Bronchial epithelial cell (primary cell): ENCODE measurements at places on chromosomes 2 and 18.

- DNase-seq: no peak
Observed at GRCh38 chr2:1868683-1869141, 124.4 kb upstream of the PXDN start.

DNA sequence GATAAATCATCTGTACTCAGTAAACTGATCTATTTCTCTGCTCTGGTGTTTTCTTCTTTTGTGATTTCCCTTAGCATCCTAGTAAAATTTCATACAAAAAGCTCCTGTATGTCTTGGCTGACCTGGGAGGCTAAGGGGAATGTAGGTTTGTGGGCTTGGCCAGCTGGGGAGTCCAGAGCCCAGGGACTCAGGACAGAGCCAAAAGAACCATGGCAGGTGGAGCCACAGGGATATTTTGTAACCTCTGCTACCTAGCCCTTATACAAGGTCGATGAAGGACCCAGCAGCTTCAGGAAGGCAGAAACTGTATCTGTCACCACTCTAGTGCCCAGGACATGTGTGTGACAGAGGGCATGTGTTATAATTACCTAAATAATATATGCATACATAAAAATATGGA lies 22.7 kb upstream of the ZCCHC2 start:
- no peak for DNase-seq

GRCh38 chr18:79169958-79170555 lies 100.9 kb downstream of the ATP9B start:
- peak; percentile 29 for DNase-seq

GRCh38 chr18:58823412-58823811 lies 41.3 kb upstream of the ZNF532 start:
- no peak for DNase-seq

DNA sequence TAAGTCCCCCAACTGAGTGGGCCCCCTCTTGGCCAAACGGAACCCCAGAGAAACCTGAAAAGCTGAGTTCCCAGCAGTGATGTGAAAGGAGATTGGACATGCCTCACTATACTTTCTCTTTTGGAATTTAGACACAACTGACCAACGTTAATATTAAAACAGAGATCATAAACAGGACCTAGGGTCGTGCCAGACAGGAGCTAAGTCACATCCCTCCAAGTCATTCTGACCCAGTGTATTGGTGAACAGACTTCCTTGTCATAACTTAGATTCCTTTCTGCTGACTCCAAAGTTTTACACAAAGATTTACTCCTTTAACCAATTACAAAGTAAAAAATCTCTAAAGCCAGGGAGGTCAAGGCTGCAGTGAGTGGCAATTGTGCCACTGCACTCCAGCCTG lies 46.9 kb downstream of the UXS1 start:
- DNase-seq: peak; percentile 52

DNA sequence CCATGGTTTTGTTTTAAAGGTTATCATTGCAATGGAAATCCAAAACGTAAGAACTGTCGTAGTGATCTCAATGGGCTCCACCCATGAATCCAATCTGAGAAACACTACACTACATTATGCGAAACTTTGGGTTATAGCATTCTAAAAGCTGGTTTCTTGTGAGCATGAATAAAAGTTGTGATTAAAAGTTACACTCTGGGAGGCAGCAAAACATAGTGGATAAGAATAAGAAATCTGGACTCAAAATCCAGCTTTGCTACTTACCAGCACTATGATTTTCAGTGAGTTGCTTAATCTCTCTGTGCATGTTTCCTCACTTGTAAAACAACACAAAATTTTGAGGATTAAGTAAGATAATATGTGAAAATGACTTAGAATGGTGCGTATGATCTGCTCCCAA lies 25.7 kb upstream of the THOC1 start:
- no peak for DNase-seq

DNA sequence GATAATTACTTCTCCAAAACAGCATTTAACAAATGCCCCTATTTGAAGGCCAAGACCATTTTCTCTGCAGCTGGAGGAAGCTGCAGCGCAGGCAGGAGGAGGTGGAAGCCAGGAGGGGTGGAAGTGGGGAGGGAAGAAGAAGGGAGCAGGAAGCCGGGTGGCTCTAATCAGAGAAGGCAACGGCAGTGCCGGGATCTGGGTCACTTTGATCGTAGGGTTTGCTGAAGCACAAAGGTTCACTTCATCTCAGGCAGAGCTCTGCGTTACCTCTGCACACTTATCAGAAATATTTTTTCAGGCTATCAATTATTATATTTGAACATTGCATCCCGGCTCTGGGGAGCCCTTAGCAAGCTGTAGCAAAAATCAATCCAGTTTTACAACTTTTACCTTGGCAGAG lies 315.8 kb upstream of the POU3F3 start:
- no peak for DNase-seq

GRCh38 chr2:45466053-45466452 lies 145.0 kb downstream of the SRBD1 start:
- no peak for DNase-seq

- peak; percentile 73 for DNase-seq
Observed at GRCh38 chr18:42183746-42184145, 228.7 kb downstream of the PIK3C3 start.

GRCh38 chr18:13390196-13390595 lies 171.6 kb downstream of the LDLRAD4 start:
- no peak for DNase-seq

DNA sequence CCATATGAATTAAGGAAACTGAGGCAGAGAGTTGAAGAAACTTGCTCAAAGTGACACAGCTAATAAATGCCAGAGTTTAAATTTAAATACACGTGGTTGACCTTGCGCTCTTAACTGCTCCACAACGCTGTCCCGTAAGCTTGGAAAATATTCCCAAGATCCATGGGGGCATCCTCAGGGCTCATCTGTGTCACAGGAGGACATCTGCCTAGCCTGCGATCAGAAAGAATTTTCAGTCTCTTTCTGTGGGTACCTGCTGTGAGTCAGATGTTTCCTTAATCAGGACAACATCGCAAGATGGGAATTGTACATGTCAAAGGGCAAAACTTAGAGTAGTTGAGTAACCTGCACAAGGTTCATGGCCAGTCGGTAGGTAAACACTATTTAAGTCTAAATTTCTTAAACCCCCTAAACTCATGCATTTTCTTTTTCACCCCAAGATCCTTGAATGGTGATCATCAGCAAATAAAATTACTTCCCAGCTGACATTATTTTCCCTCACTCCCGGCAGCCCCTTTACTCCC lies 1.4 kb downstream of the CMPK2 start:
- DNase-seq: no peak

- no peak for DNase-seq
Observed at GRCh38 chr2:23379220-23379695, 5.7 kb upstream of the KLHL29 start.

DNA sequence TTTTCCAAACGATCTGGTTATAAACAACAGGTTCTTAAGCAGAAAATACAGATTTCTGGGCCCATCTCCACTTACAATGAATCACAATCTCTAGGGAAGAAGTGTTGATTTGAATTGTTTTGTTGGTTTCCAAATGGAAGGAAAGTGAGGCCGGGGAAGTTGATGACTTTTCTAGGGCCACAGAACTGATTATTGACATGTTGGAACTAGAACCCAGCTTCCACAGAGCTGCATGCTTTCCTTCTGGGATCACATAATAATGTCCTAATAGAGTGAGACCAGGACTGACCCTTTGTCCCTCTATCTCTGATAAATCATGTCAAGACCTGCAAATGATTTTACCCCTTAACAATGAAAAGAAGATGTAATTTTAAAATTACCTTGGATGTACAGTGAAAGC lies 332.2 kb downstream of the OSR1 start:
- peak; percentile 77 for DNase-seq

- DNase-seq: peak; percentile 72
Observed at GRCh38 chr2:158214431-158214830, 112.8 kb downstream of the UPP2 start.

DNA sequence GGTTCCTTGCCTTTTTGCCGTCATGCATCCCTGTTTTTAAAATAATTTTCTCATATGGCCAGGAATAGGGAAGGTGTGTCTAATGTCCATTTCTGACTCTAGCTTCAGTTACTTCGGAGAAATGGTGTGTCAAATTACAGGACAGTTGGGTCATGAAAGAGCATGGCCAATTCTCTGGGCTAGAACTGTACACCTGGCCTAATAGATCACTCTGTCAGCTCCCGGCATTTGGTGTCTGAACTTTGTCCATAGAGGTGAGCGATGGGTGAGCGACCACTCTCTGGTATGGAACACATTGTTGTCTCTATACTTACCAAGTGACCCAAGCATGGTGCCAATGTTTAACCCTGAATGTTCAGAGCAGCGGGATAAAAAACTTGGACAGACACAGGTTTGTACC lies 38.3 kb upstream of the ASB18 start:
- DNase-seq: no peak

DNA sequence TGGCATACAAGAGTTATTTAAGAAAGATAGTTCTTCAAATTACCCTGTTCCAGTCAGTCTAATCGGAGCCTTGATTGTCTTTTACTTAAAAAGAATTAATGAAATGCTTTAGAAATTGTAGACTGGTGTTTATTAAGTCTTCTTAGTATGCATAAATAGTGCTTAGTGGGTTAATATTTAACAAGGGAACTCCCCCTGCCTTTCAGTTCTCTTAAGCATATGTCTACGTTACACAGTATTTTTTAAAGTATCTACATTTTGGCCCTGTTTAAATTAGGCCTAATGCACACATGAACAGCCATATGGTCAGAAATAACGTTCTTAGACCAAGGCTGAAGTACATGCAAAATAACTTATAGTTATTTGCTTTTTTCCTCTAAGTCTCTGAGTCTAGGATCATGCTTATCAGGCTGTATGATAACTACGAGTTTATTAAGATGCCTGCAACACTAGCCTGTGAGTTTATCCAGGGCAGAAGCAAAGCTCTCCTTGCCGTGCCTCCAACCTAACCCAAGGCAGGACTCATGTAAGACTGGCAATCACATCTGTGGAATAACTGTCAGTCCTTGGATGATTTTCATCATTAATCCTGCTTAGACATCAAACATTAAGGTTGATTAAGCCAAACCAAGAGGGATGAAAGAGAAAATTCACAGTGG lies 6.7 kb downstream of the BCL2 start:
- no peak for DNase-seq

DNA sequence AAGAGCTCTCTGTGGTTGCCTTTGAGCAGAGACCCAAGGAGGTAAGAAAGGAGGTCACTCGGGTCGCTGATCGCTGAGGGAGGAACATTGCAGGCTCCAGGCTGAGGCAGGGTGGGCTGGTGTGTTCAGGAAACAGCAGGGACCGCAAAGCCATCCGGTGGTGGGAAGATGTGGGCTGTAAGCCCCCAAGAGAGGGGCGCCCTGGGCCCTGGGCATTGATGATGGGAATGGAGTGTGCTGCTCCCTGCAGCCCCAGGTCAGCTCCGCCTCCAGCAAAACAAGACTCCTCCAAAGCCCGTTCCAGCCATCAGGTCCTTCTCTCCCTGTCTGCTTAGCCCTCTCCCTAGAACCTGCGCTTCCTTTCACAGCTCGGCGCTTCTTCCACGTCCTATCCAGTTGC lies 229.7 kb downstream of the KLHL29 start:
- DNase-seq: no peak

GRCh38 chr18:28974504-28974903 lies 797.6 kb upstream of the CDH2 start:
- DNase-seq: peak; percentile 48

DNA sequence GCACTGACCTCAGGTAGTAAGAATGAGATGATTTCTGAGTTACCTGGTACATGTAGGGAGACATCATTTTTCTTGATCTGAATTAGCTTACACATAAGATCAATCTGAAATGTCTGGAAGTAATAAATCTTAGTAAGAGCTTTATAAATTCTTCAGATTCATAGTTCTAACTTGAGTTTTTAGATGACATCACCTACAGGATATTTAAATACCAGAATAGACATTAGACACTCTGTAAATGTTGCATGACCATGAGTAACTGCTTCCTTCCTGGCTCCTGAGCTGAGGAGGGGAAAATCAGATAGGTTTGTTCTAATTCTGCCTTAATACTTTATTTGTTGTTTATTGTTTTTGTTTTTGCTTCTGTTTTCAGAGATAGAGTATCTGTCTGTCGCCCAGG lies 181.8 kb downstream of the PHLPP1 start:
- DNase-seq: peak; percentile 85

DNA sequence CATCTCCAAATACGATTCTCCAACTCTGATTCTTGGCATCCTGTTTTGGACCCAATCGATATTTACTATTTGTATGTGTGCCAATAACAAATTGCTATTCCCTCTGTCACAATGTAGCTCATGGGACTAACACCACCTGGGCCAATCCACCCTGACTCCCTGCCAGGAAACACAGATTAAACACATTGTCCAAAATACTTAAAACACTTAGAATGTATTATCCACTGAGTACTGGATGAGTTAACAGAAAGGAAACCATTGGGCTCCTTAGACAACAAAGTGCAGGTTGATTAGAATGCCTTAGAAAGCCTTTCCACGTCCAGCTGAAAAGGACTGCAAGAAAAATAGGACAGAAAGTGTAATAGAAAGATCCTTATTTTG lies 79.4 kb upstream of the ARHGAP28 start:
- no peak for DNase-seq

DNA sequence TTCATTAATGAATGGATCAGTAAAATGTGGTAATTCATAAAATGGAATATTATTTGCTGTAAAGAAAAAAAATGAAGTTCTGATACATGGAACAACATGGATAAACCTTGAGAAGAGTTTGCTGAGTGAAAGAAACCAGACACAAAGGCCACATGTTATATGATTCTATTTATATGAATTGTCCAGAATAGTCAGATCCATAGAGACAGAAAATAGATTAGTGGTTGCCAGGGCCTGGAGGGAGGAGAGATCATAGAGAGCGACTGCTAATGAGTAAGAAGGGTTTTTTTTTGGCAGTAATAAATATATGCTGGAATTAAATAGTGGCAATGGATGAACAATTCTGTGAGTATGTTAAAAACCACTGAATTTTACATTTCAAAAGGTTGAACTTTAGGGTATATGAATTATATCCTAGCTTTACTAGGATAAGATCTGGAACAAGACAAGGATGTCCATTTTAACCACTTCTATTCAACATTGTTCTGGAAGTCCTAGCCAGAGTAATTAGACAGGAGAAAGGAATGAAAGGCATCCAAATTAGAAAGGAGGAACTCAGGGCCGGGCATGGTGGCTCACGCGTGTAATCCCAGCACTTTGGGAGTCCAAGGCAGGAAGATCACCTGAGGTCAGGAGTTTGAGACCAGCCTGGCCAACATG lies 48.8 kb downstream of the MAPRE2 start:
- no peak for DNase-seq

DNA sequence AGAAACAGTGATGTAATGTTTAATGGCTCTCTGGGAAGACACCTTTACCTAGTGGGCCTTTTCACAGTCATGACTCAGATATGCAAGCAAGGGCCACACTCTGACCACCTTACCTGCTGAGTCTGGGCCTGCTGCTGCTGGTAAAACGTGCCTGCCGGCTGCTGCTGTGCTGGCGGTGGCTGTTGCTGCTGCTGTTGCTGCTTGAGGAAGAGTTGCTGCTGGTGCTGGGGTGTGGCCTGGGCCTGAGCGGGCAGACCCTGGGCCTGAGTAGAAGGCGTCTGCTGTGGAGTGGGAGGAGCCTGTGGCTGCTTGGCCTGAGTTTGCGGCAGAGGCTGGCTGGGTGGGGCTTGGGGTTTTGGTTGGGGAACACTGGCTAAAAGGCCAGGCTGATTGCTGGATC lies 81.6 kb upstream of the NFU1 start:
- DNase-seq: peak; percentile 97
